ENCODE measurements at places on chromosomes 16 and 17. TPM values are rescaled to one million over a fixed set of nuclear protein-coding genes. Genes with fewer than 3 reads are reported as not detected.
A peak's percentile ranks its signal among the peaks of the same experiment; 100 is the strongest.

- DNase-seq: no peak
Observed at GRCh38 chr16:9103546-9103945, 12.1 kb downstream of the HAPSTR1 start.

DNA sequence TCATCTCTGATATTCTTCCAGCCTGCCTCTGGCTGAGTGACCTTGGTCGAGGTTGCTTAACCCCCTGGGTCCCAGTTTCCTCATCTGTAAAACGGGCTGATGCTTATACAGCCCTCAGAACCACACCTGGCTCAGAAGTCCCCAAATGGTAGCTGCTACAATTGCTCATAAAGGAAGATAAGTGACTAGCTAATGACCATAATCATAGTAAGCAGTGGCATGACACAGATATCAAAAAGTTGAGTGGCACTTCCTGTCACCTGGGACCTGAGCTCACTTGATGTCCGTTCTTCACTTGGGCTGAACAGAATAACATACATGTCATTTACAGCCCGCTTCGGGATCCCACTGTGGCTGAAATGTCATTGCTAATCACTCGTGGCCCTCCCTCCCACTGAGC lies 1.8 kb downstream of the MGRN1 start:
- DNase-seq: no peak

The ATP2C2 gene
- 67.9 TPM for total RNA-seq

GRCh38 chr16:86882586-86883280 lies 304.4 kb downstream of the FOXL1 start:
- DNase-seq: no peak

DNA sequence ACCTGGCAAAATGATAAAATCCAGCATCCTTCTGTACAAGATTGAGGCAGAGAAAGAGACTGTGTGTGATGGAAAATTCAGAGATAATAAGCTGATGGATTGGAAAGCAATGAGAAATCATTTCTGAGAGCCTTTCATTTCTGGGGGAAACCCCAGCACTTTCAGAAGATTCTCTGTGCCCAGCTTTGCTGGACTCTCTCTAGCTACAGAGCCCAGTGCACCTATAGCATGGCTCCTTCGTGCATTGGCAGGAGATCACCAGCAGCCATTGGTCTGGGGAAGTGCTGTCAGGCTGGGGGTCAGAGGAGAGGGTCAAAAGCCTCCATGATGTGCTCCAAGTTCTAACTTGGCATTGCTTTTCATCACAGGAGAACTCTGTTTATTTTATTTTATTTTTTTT lies 259.9 kb downstream of the SOX9 start:
- no peak for DNase-seq

GRCh38 chr17:1617620-1618174 lies 10.9 kb downstream of the SLC43A2 start:
- DNase-seq: peak; percentile 72

The ASGR1 gene
- total RNA-seq: 0.52 TPM

The CCL3 gene
- not detected for total RNA-seq

- peak; percentile 97 for DNase-seq
Observed at GRCh38 chr17:73308017-73308823, 3.6 kb downstream of the CDC42EP4 start.

The OR1F1 gene
- total RNA-seq: not detected

The IKZF3 gene
- total RNA-seq: 0.26 TPM

GRCh38 chr17:55303701-55304145 lies 39.0 kb downstream of the HLF start:
- no peak for DNase-seq

- DNase-seq: no peak
Observed at GRCh38 chr17:28325211-28325610, 6.2 kb downstream of the TMEM97 start.

DNA sequence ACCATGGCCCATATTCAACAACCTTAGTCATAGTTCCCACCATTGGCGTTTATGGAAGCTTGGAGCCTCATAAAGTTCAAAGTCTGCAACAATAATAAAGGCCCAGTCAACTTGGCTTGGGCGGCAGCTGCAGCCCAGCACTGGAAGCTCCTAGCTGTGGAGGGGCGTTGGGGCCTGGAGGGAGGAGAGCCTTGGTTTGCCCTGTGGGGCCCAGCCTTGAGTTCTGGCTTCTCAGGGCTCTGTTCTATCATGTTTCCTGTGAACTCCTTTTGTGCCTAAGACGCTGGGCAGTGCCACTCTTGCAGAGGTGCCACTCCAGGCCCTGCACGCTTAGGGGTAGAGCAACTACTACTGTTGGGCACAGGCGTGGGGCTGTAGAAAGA lies 927 bp upstream of the ENGASE start:
- DNase-seq: peak; percentile 84

DNA sequence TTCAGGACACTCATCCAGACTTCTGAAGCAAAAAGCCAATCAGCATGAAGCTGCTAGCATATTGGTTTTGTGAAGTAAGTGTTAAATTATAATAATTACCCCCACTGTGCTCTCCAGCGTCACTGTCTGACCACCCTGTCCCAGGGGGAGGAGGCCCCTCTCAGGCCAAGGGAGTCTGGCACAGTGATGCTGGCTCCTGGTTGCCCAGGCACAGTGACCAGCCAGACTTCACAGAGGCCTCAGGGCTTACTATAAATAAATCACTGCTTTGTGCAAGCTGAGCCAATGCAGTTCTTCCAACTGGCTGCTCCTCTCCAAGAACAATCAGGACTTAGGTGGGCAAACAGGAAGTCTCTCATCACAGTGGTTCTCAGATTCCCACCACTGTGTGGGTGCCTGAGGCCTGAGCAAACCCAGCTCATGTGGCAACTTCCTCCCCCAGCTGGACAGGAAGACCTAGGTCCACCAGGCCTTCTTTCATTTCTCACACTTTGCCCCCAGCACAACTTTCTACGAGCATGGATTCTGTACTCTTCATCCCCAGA lies 1.7 kb upstream of the DBNDD1 start:
- DNase-seq: no peak

DNA sequence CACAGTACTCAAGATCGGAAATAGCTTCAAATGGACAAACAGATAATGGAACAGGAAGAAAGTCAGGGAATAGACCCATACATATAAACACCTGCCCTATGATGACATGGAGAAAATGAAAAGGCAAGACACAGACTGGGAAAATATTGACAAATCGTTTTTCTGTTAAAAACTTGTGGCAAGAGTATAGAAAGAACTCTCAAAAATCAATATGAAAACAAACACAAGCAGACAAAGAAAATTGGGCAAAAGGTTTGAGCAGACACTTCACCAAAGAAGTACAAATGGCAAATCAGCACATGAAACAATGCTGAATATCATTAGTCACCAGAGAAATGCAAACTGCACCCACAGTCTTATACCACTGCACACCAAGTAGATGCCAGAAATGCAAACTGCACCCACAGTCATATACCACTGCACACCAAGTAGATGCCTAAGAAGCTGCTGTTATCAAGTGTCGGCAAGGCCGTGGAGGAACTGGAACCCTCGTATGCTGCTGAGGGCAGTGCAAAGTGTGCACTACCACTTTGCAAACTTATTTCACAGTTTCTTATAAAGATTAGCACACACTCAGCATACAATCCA lies 123.5 kb upstream of the CHMP6 start:
- DNase-seq: no peak

DNA sequence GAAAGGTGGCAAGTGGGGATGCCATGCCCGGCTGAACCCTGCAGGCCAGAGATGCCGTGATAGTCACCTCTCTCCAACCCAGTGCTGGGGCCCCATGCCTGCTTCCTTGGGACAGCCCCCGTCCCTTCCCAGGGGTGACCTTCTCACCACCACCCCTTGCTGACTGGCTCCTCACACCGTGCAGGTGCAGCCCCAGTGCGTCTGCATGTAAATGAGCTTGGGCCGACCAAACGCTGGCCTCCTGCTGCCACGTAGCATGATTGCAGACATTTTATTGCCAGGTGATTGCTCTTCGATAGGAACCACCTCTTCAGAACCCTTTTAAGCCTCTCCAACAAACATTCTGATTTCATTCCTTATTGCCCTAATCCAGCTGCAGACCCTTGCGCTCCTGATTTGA lies 32.5 kb downstream of the ASIC2 start:
- no peak for DNase-seq

DNA sequence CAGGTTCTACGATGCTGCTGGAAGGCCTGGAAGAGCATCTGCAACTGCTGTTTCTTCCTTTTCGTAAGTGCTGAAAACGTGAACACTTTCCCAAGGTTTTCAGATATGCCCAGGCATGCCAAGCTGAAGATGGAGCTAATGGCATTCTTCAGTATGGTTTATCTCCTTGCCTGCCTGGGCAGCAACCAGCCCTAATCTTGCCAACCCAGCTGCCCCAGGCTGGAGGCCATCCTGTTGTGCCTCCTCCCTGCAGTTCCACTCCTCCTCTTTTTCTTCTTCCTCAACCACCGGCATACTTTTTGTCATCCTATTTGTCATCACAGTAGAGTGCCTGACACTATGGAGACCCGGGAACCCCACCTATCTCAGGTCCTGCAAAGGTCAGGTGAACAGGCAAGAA lies 1849.3 kb downstream of the TP53TG3F start:
- no peak for DNase-seq

The ARHGAP23 gene
- 391 TPM for total RNA-seq

DNA sequence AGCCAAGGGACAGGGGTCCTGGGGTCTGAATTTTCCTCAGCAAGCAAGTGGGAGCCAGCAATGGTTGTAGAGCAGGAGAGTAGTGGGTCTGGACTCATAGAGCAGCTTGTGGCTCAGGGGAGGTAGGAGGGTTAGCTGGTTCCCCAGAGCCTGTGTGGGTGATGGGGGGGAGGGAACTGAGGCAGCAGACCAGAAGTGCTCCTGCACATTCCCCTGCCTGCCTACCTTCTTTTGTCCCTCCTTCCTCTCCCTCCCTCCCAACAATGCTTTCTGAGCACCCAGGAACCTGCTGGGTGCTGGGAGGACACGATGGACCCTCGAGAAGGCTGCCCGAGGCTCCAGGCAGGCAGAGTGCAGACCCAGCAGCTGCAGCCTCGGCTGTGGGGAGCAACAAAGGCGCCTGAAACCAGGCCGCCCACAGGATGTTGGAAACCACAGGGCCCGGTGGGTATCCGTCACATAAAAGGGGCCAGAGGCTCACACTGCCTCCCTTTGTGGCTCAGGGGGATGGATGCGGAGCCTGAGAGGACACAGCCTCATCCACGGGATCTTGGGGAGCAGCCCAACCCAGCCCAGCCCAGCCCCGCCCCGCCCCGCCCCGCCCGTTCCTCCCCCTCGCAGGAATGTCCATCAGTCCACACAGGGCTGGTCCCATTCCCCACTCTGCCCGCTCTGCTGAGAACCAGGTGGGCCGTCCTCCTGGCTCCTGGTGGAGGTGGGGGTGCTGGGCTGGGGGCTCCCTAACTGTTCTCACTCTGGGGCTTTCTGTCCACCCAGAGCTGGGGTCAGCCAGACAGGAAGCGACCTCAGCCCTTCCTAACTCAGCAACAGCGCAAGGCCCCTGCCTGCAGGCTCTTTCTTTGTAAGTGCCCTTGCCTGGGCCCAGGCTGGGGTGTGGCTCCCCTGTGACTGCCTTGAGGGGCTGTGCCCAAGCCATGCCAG lies 1.7 kb upstream of the NLRC3 start:
- DNase-seq: no peak

DNA sequence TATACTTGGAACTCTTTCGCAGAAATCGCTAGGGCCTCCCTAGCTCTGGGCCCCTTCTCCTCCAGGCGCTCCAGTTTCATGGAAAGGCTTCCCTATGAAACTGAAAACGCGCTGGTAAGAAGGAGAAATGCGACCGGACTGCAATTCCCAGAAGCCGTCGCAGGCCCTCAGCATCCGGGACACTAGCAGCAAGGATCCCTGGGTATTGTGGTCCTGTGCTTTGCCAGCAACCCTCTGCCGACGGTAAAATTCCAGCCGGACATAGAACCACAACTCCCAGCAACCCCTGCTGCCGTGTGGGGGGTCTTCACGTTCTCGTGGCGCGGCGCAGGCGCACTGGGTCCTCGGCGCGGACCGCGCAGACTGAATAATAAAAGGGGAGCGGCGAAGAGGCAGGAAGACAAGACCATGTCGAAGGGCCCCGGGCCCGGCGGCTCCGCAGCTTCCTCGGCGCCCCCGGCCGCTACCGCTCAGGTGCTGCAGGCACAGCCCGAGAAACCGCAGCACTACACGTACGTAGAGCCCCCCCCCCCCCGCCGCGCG lies at the start of gene UNK:
Gene UNK, plus strand, starts transcription at position 334 of the 543 bp plus-strand sequence. Its CDS starts 75 bp downstream, at position 409.
- DNase-seq: peak; percentile 99

The CYGB gene
- not detected for total RNA-seq

The MARCHF10 gene
- total RNA-seq: not detected

DNA sequence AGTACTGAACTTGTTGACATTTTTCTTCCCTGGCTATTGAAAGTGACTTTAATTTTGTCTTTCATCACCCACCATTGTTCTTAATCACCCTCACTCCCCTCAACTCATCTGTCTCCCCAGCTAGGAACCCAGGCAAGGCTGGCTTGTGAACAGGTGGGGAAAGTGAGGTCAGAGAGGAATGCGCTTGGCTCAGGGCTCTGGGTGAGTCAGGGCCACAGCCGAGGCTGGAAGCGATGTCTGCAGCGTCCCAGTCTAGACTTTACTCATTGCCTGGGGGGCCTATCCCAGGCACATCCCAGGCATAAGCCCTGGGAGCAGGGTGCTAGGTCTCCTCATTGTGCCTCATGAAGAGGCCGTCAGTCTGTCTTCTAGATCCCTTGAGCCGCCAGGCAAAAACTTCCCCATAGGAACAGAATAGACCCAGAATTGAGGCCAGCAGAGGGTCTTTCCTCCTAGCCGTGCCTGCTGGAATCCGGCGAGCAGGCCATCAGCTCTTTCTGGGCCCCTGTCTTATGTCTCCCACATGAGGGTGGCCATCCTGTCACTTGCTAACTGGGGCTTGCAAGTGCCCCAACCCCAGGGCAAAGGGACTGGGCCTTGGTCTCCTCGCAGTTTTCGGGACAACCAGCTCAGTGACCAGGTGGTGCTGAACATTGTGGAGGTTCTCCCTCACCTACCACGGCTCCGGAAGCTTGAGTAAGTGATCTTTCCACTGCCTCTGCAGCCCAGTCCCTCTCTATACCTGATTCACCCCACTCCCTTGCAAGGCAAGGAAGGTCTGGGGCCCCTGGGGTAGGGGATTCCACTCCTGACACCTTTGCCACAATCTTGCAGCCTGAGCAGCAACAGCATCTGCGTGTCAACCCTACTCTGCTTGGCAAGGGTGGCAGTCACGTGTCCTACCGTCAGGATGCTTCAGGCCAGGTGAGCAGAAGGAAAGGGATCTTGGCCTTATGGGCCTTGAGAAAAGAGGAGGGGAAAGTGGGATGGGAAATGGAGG lies 40.1 kb downstream of the NLRC5 start:
- DNase-seq: no peak

The DPEP1 gene
- total RNA-seq: 82.2 TPM

DNA sequence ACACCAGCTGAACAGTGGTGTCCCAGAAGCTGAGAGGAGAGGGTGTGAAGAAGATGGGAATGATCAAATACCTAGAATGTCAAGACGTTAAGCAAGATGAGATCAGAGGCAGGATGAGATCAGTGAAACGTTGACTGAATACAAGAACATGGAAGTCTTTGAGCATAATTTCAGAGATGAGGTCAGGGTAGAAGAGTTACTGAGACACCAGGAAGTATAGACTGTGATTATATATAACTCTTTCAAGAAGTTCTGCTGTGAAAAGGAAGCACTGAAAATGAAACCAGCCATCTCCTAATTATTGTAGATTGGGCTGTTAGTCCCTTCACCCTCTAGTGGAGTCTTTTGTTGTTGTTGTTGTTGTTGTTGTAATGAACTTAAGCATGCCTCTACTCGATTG lies 9.1 kb downstream of the SHCBP1 start:
- DNase-seq: no peak

The DLX4 gene
- total RNA-seq: 0.51 TPM

- DNase-seq: no peak
Observed at GRCh38 chr17:17635126-17635525, 43.6 kb upstream of the PEMT start.

The CES3 gene
- total RNA-seq: 3.4 TPM
